ENCODE measurements at places on chromosomes 13 and 19.

DNA sequence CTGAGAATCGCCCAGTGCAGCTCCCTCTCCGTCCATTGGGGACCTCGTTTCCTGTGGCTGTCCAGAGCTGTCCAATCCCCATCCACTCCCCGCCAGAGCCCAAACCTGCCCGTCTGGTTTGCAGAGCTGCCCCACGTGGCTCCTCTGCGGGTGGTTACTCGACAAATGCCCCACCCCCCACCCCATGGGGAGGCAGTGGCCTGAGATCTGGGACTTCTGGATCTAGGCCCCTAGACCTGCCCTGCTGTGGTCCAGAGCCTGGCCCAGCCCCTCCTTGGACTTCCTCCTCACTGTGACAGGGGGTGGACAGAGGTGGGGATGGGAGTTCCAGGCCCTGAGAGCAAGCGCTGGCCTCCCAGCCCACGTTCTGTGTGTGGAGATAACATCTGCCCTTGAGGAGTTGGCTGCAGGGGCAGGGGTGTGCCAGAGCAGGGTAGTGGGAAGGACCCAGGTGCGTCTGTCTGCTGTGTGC is 29.1 kb downstream of the PAK4 start:
- DNase-seq = no peak

DNA sequence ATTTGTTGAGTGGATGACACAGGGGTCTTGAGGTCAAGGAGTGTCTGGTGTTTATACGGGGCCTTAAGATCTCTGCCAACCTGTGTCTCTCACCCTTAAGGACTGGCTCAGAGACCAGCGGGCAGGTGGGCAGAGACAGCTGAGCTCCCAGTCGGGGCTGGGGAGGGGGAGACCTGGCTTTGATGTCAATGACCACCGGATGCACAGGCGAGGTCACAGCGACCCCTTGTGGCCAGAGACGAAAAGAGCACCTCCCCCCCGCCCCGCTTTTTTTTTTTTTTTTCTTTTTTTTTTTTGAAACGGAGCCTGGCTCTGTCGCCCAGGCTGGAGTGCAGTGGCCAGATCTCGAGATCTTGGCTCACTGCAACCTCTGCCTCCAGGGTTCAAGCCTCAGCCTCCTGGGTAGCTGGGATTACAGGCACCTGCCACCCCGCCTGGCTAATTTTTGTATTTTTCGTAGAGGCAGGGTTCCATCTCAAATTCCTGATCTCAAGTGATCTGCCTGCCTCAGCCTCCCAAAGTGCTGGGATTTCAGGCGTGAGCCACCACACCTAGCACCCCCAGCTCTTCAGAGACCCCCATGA is 12.1 kb upstream of the KLK14 start:
- peak; percentile 51 for DNase-seq

DNA sequence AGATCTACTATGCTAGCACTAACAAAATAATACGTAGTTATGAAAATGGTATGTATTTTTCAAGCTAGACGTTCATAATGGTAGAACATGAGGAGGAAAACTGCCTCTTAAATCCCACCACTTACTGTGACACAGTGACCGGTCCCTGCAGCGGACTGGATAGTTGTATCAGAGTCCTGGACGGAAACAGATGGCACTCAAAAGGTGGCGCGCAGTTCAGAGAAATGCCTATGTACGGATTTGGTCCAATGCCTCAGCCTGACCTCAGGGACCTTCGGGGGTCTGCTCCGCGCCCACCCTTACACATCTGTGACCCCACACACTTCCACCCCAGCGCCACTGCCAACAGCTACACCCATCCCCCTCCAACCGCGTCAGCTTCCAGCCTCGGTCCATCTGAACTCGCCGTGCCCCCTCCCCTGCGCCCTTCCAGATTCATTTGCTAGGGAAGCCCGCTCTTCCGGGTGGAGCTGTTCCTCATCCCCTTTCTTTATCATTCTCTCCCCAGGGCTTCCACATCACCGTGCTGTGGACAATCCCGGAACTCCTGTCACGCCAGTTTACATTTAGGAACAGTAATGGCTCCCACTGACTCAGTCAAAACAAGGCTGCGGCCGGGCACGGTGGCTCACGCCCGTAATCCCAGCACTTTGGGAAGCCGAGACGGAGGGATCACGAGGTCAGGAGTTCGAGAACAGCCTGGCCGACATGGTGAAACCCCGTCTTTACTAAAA is 792 bp upstream of the LENG8 start:
- peak; percentile 59 for DNase-seq

- no peak for DNase-seq
Observed at GRCh38 chr13:79405501-79405830, 589 bp downstream of the RBM26 start.

DNA sequence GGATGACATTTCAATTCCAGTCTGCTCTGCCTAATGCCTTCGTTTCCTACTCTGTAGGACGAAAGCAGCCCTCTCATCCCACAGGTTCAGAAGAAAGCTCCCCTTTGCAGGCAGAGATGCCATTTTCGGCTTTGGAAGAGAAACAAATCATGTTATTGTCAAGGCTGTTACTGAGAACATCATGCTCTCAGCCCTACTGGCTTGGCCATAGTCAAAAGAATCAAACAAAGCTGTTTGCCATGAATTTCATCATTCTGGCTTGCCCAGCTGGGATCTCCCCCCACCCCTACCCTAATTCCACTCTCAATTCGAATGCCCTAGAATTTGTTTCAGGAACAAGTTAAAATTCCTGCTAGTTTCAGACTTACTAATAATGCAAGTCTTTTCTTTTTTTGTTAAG is 162.3 kb upstream of the SERP2 start:
- DNase-seq = no peak

- no peak for DNase-seq
Observed at GRCh38 chr13:39100996-39101738, 62.9 kb downstream of the NHLRC3 start.

- no peak for DNase-seq
Observed at GRCh38 chr13:23561261-23561660, 9.0 kb upstream of the TNFRSF19 start.

DNA sequence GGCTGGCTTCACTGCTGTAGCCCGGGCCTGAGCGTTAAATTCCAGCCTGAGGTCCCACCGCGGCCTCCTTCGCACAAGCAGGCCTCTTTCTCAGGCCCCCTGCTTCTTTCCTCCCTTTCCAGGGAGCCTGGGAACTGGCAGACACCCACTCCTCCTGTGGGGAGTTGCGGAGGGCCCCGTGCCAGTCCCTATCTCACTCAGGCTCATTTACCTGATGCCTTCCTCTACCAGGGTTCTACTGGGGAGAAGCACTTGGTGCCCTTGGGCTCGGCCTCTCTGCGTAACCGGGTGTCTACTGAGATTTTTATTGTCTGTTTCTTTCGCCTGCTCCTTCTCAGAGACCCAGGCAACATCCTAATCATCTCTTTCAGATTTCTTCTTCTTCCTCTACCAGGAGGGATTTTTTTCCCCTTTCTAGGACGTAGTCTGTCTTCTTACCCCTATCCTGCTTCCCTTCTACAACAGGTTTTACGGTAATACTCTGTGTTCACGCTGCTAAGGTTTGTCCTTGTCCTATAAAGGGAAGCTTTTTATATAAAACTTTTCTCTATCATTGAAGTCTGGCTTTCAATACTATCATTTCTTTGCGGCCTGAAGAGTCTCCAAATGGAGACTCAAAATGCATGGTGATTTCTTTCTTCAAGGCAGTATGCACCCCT is 135.4 kb upstream of the GPR12 start:
- DNase-seq = no peak

GRCh38 chr19:12543855-12544254 is 7.4 kb downstream of the ZNF564 start:
- DNase-seq = no peak

GRCh38 chr19:478236-478903 is 17.5 kb upstream of the SHC2 start:
- no peak for DNase-seq

DNA sequence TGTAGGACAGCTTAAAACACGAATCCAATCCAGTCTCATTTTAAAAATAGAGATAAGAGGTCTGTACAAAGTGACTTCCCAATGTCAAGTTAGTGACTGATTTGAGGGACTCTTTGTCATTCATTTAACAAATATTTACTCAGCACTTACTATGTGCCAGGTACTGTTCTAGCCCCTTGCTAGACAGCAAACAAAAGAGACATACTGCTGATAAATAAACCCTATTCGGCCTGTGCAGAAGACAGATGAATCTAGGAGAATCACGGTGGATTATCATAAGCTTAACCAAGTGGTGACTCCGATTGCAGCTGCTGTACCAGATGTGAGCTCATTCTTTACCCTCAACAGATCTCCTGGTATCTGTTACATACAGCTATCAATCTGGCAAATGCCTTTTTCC is 6.4 kb upstream of the ELF1 start:
- no peak for DNase-seq

GRCh38 chr19:6822311-6822670 is 49.8 kb downstream of the VAV1 start:
- no peak for DNase-seq

DNA sequence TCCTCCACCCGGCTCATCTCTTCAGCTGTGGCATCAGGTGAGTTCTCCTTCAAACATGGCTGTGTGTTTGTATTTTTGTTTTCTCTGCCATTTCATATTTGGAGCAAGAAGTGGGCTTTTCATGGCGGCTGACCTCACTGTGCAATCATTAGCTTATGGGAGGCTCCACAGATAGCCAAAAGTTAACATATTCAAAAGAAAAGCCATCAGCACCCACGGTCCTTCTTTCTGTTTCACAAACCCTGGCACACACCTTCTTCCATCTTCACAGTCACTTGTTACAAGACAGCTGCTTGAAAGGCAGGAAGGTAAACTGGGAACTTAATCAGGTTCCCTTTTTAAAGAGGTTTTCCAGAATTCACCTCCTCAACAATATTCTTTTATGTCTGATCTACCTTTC is 69.3 kb upstream of the ATP12A start:
- no peak for DNase-seq
